AG09319 (cell line): ENCODE measurements at places on chromosomes 6 and 20.

DNA sequence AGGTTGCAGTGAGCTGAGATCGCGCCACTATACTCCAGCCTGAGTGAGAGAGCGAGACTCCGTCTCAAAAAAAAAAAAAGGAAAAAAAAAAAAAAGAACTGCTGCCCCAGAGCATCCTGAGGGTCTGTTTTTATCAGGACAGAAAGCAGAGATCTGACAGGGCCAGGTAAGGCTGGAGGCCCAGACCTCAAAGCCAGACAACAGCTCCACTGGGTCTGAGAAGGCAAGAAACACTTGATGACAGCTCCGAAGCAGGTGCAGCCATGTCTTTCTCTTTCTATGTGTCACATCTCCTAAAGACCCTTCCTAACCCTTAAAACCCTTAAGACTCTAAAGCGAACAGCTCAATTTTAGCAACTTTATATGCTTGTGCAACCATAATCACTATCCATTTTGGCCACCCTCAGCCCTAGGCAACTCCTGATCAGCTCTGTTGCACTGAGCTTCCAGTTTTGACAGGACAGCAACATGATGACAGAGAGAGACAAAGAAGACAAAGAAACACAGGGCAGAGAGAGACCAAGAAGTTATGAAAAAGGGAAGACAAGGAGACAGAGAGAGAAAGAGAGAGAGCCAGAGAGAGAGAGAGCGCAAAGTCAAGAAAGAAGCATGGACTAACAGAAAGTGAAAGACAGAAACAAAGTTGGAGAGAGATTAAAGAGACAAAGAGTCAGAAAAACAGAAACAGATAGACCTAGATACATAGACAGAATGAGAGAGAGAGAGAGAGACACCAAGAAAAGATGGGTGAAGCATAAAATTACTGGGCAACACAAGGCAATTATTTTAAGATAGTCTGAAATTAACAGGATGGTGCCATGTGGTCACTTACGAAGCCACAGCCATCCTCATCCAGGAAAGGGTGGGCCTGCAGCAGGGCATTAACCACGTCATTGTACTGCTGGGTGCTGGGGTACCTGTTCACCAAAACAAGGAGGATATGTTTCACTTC lies 39.2 kb downstream of the SAMD3 start:
- no peak for DNase-seq

GRCh38 chr6:105786890-105787655 lies 299.1 kb upstream of the PRDM1 start:
- no peak for DNase-seq

- DNase-seq = no peak
These were observed 20.8 kb upstream of the SLC35D3 start for GRCh38 chr6:136901212-136901784.

- no peak for DNase-seq
These were observed 5.1 kb downstream of the DEF6 start for GRCh38 chr6:35302604-35303241.

GRCh38 chr20:24303393-24304170 lies 165.8 kb upstream of the SYNDIG1 start:
- no peak for DNase-seq

DNA sequence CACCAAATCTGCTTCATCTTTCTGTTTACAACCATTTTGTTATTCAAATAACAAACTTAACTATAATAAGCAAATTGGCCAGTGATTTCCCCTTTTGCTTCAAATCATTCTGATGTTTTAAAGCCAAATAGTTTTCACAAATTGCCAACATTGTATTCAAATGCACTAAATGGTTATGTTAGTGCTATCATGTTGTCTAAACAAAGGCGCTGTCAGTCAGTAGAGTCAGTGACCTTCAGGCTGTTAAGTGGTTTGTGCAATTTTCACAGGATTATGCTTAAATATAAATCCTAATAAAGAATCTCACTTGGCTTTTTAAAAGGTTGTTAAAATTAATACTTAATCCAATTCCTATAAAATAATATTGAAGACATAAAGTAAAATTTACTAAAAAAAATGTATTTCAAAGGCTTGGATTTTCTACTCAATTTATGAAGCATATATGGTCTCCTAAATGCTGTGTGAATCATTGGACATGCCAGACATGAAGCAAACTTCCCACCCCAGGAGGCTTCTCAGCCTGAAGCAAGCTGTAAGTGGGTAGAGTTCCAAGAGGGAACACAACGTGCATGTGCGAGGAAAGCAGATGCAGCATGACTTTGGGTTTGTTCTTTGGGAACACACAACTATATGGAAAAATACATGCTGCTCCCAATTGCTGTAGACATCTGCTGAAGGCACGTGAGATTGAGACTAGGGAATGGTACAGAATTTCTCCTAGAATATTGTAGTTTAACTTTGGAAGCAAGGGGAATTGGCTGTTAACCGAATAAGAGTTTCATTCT lies 54.9 kb downstream of the RSPO3 start:
- DNase-seq = no peak

GRCh38 chr6:53924277-53924676 lies 129.5 kb downstream of the LRRC1 start:
- DNase-seq = no peak

DNA sequence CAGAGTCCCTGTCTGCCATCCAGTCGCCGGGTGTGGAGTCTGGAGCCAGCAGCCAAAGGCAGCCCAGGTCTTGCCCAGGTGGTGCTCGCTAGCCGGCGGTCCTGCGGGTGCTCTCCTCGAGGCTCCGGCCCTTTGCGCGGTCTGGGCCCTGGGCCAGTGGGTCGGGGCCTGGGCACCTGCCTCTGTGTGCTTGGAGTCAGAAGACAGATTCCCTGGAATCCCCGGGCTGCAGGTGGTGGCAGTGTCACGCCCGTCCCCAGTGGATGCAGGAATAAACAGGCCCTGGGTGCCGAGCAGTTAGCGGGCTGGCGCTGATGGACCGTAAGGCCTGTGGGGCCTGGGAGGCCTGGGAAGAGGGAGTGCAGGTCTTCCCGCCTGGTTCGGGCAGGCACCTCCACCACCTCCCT lies 5.3 kb downstream of the SS18L1 start:
- DNase-seq = no peak

- DNase-seq = no peak
These were observed 44.4 kb downstream of the COL9A1 start for GRCh38 chr6:70258483-70258882.
